Trophoblast cell (in vitro differentiated cells and primary cell): ENCODE measurements at places on chromosomes 12 and 14.

DNA sequence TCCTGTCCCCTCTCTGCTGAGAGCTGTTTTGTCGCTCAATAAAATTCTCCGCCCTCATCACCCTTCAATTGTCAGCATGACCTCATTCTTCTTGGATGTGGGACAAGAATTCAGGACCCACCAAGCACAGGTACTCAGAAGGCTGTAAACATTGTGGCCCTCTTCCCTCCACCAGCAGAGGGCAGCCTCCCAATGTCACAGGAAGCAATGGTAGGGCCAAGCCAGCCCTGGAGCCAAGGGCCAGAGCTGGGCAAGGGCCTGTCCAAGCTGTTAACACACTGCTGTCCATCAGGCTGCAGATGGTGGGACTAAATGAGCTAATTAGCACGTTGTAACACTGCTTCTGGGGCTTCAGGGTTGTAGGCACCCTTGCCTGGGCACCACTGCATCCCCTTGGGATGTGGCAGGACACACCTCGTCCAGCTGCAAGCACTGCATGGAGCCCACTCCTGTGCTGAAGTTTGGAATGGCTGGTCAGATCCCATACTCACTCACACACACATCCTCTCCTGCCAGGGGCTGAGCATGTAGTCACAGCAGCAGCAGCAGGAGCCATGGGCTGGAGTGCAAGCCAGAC lies 62.7 kb upstream of the HECTD1 start:
- H3K36me3 ChIP-seq, result no peaks in the 10 kb centered on the region
- H3K4me3 ChIP-seq, result no peak overlapping the region
- H3K27me3 ChIP-seq, result no peaks in the 10 kb centered on the region
- DNase-seq, result peak; percentile 66

DNA sequence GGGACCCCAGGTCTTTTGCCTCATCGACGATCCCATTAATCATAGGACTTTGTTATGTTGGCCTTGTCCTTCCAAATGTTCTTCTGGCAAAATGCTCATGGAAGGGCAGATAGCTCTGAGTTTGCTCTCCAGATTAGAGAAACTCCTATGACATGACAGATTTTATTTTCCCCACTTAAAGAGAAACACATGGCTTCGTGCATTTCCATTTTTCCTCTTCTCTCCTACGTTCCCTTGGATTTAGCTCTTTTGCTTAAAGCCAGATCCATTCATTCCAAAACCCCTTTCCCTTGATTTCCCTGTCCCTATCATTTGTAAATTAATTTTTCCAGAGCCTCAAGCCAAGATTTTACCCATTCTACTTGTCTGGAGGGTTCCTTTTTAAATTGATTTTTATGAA lies 2.9 kb downstream of the PRIMA1 start:
- no peak overlapping the region for H3K4me3 ChIP-seq
- H3K4me1 ChIP-seq, result no peaks in the 10 kb centered on the region
- H3K27me3 ChIP-seq, result peaks cover 28% of the 10 kb centered on the region
- no peak overlapping the region for H3K27ac ChIP-seq
- no peak for DNase-seq

- no peak overlapping the region for H3K27ac ChIP-seq
- peaks cover 2% of the 10 kb centered on the region for H3K27me3 ChIP-seq
- H3K4me1 ChIP-seq, result peaks cover 5% of the 10 kb centered on the region
- DNase-seq, result peak; percentile 10
- no peaks in the 10 kb centered on the region for H3K36me3 ChIP-seq
Observed at GRCh38 chr12:96986883-96987523, 79.9 kb downstream of the NEDD1 start.

DNA sequence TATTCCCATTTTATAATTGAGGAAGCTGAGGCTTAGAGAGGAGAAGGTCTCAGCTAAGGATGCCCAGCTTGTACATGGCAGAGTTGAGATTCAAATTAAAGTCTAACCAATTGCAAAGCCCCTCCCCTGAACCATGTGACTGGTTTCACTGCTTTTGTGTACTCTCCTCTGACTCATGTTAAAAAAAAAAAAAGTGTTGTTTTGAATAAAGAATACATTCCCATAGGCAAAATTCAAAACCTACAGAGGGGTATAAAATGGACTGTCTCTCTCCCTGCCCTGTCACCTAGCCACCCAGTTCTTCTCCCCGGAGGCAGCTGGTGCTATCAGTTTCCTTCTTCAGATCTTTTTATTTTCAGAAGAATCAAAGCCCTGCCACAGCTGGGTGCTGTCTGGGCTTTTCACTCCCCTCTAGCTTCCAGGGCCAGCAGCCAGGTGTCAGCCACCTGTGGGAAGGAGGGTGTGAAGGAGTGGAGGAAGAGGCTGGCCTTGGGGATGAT lies 5.4 kb downstream of the PSMD9 start:
- no peak overlapping the region for H3K27ac ChIP-seq
- no peak overlapping the region for H3K4me3 ChIP-seq
- H3K27me3 ChIP-seq, result no peaks in the 10 kb centered on the region
- peaks cover 18% of the 10 kb centered on the region for H3K36me3 ChIP-seq

GRCh38 chr12:10363914-10364814 lies 25.7 kb downstream of the KLRK1 start:
- H3K4me3 ChIP-seq, result peak overlapping the region; percentile 13
- peaks cover 23% of the 10 kb centered on the region for H3K4me1 ChIP-seq
- peak overlapping the region; percentile 93 for H3K27ac ChIP-seq
- H3K36me3 ChIP-seq, result no peaks in the 10 kb centered on the region
- no peaks in the 10 kb centered on the region for H3K27me3 ChIP-seq
- DNase-seq, result peak; percentile 48

DNA sequence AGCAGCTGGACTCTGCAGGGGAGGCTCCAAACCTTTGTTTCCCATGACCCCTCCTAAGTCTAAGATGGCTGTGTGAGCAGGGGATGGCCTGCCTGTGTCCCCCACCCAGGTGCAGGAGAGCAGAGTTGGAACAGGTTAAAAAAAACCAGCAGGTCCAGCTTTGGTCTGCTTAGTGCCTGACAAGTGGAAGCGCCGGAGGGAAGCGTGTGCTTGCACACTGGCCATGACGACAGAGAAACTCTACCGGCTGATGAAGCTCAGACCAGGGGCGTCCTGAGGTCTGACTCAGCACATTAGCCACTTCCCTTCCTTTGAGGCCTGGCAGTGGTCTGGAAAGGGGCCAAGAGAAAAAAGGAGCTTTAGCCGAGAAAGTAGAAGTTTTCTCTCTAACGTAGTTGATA lies 280.1 kb downstream of the VRK1 start:
- H3K4me3 ChIP-seq, result no peak overlapping the region
- no peaks in the 10 kb centered on the region for H3K36me3 ChIP-seq
- no peaks in the 10 kb centered on the region for H3K27me3 ChIP-seq
- peaks cover 7% of the 10 kb centered on the region for H3K4me1 ChIP-seq

DNA sequence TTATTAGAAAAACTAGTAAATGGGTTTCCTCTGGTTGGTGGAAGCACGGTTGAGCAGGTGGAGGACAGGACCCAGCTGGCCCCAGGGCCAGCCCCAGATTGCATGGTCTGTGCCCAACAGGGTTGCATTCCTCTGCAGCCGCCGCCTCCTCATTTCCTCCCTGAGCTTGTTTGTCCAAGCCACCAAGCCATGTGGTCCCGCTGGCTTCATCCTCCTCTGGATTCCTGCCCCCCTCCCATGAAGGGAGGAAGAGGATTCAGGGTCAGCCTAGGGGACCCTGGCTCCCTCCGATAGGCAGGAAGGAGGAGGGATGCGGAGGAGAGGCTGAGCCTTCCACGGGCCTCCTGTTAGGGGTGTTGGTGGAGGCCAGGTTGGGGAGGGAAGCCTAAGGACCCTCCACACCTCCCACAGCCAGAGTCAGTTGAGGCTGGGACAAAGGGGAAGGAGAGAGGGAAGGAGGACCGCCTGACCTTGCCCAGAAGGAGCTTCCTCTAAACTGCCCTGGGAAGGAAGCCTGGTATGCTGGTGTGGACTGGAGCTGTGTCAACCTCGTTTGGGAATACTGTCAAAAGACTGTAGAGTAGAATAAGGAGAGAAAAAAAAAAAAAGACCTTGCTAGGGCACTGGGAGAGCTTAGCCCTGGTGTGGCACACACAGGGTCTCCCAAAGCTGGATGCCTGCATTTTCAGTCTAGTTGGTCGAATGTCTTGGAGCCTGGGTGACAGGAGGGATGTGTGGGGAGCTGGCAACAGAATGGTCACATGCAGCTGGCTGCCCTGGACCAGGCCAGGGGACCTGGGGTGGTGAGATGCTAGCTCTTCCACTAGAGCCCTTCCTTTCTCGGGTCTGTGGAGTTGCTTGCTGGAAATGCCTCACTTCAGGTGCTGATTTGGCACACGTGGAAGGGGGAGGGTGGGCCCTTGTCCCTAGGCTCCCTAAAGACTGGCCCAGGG lies 42.4 kb downstream of the PLEKHG3 start:
- H3K36me3 ChIP-seq, result peaks cover 82% of the 10 kb centered on the region
- no peaks in the 10 kb centered on the region for H3K27me3 ChIP-seq
- no peak overlapping the region for H3K27ac ChIP-seq

DNA sequence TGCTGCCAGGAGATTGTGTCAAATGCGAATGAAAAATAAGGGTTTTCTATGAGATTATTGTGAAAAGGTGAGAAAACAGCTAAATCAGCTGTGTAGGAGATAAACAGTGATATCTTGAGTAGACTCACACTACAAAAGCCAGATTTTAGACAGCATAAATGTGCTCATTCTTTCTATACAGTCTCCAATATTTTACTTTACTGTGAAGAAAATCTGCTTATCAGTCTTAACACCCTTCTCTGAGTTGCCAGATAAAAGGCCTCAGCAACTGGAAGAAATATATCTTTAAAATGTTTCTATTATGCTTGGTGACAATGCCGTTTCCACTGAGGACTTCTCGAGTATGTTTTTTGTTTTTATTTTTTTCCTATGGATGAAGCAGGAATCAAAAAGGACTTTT lies 47.0 kb upstream of the PTCSC3 start:
- no peaks in the 10 kb centered on the region for H3K36me3 ChIP-seq
- no peaks in the 10 kb centered on the region for H3K27me3 ChIP-seq
- H3K4me3 ChIP-seq, result no peak overlapping the region

DNA sequence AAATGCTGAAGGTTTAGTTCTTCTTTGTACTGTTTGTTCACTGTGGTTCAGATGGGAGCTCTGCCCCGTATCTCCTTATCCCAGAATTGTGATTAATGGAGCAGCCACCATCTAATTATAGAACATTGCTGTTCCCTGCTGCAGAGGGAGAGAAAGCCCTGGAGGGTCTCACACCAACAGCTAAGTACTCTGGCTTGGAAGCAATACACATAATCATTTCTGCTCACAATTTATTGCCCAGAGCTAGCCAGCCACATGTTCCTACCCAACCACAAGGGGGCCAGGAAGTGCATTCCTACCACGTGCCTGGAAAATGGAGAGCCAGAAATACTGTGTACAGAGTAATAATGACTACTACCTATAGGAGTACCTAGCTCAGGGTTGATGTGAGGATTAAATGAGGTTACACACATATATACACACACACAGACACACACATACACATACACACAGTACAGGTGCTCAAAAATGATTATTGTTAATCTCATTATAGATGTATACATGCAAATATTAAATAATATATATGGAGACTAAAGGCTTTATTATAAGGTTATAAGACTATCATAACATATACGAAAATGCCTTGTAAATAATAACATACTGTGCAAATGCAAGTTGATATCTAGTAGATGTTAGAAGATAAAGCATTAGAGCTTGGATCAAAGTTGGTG lies 22.3 kb downstream of the MSRB3 start:
- no peaks in the 10 kb centered on the region for H3K36me3 ChIP-seq
- peaks cover 7% of the 10 kb centered on the region for H3K4me1 ChIP-seq
- H3K27me3 ChIP-seq, result no peaks in the 10 kb centered on the region
- DNase-seq, result no peak
- no peak overlapping the region for H3K27ac ChIP-seq
- no peak overlapping the region for H3K4me3 ChIP-seq

GRCh38 chr12:27276275-27276674 lies 32.2 kb downstream of the STK38L start:
- no peaks in the 10 kb centered on the region for H3K27me3 ChIP-seq
- H3K27ac ChIP-seq, result no peak overlapping the region
- no peak for DNase-seq
- no peaks in the 10 kb centered on the region for H3K4me1 ChIP-seq
- H3K36me3 ChIP-seq, result no peaks in the 10 kb centered on the region

DNA sequence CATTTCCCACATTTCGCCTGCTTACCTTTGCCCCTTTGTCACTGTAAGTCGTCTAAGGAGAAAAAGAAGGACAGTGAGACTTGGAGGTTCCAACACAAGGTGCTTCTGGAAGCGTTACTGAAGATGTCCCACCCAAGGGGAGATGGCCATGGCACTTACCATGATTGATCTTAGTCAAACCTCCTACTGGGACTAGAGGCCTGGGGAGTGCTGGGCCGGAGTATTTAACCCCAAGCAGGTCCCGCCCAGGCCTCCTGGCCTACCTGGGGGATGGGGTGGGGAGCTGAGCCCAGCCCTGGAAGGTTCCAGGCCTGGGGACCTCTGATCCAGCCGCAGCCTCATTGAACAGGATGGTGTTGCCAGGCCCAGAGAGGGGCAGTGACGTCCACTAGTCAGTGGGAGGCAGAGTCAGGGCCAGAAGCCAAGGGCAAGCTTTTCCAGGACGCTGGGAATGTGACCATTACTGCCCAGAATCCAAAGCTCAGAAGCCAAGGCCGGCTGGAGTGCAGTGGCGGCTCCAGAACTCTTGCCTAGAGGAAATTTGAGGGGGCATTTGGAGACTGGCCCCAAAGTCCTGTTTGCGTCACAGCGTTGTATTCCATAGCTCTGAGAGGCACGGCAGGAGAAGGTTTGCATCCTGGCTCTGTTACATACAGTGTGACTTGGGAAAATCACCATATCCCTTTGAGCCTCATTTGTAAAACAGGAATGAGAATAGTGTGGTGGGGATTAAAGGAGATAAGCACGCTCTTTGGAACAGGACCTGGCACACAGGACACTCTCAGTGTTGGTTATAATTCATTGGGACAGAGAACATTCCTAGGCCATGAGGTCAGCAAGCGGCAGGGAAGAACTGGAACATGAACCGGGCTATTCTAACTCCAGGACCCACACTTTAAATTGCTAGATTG lies at the start of gene HPD:
Gene HPD (minus strand): TSS at position 198 of the 911 bp plus-strand sequence. CDS start 36 bp downstream, at position 162.
- H3K27me3 ChIP-seq, result no peaks in the 10 kb centered on the region
- H3K4me3 ChIP-seq, result peak within 1 kb of the TSS; percentile 28
- no peaks in the 10 kb centered on the region for H3K36me3 ChIP-seq
- no peak within 1 kb of the TSS for H3K27ac ChIP-seq

DNA sequence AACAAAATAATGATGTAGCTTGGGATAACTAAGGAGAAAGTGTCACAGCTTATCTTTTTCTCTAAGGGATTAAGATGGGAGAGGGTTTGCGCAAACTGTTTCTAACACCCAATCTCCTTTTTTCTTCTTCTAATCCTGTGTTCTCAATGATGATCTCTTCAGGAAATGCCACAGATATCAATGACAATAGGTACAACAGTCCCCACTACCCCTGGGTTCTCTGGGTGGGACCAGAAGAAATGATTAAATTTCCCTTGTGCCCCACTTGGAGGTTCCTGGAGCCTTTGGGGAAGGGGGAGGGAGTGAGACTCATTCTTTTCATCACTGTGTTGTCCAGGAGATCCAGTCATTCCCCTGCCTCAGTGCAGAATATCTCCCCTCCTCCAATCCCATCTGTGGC lies 8.6 kb upstream of the PIP4K2C start:
- H3K27ac ChIP-seq, result no peak overlapping the region
- no peaks in the 10 kb centered on the region for H3K36me3 ChIP-seq
- H3K27me3 ChIP-seq, result no peaks in the 10 kb centered on the region
- H3K4me3 ChIP-seq, result no peak overlapping the region
